Activated T-helper 17 cell treated with anti-CD3 and anti-CD28 coated beads, Interleukin-2, amount 50 U/mL, for 72 hours (primary cell): ENCODE measurements at places on chromosomes 7 and 10.

DNA sequence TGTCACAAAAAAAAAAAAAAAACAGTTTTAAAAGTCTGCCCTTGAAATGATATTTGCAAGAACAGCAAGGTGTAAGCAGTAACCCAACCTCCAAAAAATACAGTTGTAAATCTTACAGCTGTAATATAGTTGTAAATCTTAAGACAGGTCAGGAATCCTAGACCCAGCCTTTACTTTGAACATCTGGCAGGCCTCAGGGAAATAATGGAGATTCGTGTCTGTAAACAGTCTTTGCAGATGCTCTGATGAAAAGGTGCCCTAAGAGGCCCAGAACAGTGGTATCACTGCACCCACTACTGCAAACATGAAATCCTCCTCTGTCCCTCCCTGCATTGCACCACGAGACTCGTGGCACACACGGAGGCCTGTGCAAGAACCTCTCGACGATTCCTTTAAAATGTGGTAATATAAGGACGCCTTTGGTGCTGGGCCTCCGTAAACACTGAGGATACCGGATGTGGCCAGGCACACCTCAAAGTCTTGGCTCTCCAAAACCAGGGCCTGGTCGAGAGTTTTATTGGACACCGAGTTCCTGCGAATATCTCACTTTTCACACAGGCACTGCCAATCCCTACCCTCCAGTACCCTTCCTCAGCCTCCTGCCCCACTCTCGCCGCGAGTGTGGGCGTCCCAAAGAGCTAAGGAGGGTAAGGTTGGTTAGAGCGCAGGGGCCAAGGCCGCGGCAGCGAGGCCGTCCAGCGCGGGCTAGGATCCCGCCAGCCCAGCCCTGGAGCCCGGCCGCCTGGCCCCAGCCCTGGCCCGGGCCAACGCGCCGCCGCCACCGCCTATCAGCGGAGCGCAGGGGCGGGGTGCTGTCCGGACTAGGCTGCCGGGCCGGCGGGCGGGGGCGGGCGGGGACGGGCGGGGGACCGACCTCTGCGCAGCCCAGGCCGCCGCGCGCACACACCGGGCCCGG, at the start of gene REEP3:
TSS of gene REEP3 (plus strand) at position 902 of the 916 bp plus-strand sequence. CDS start 145 bp downstream, outside the sequence.
- ATAC-seq, result peak; percentile 88

DNA sequence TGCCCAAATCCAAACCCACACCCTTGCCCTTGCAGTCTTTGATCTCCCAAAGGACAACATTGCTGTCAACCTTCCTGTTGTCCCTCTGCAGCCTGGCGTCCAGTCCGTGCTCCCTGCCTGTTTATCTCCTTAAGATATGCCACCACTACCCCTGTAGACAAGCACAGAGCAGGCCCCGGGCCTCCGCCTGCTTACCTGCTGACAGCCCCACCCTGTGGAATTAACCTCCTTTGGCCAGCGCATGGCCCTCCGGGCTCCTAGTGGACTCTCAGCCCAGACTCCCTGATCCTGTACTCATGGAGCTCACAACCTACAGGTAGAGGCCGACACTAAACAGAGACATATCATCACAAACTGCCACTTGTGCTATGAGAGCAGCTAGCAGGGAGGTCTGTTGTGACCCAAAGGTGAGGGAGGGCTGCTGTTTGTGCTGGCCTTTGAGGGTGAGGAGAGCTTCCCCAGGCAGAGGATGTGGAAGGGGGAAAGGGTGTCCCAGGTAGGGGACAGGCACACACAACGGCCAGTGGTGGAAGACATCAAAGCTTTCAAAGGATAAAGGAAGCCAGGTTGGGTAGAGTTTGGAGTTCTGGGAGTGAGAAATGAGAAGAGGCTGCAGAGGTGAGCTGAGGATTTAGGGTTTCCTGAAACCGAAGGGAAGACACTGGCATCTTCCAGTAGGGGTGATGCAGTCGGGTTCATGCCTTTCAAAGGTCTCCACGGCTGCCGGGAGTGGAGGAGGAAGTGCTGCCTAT, 174.5 kb upstream of the ZMIZ1 start:
- no peak for ATAC-seq

DNA sequence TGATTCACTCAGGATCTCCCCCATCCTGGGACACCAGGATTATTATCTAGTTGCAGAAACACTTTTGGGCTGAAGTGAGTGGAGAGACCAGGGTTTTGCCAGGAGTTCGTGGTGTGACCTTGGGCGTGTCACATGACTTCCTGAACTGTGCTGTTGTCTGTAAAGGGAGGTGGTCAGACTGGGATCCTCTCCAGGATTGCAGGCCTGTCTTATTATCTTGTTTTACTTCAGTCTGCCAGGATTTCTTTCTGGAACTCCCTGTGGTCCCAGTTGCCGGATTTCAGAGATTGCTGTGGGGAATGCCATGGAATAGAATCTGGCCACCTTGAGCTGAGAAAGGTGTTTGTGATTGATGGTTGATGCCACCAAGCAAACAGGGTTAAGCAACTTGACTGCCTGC, 35.8 kb downstream of the CRCP start:
- ATAC-seq, result no peak

DNA sequence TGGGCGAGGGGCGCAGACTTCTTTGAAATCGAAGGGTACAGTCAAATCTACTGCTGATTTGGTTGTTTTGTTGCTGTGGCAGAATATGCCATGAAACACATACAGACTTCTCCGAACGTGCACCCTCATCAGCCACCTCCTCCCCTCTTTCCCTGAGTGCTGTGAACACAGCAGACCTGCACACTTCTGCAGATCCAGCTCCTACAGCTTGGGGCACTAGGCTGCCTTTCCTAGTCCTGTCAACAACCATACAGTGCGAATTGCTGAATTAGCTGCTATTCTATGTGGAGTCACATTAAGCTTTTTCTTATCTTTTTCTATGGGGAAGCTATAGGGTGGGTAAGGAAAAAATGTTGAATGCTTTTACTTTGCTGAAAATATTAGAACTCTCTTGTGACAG, 57.5 kb downstream of the COL17A1 start:
- peak; percentile 86 for ATAC-seq

- ATAC-seq, result no peak
Observed at GRCh38 chr10:127048630-127049029, 143.4 kb downstream of the DOCK1 start.

DNA sequence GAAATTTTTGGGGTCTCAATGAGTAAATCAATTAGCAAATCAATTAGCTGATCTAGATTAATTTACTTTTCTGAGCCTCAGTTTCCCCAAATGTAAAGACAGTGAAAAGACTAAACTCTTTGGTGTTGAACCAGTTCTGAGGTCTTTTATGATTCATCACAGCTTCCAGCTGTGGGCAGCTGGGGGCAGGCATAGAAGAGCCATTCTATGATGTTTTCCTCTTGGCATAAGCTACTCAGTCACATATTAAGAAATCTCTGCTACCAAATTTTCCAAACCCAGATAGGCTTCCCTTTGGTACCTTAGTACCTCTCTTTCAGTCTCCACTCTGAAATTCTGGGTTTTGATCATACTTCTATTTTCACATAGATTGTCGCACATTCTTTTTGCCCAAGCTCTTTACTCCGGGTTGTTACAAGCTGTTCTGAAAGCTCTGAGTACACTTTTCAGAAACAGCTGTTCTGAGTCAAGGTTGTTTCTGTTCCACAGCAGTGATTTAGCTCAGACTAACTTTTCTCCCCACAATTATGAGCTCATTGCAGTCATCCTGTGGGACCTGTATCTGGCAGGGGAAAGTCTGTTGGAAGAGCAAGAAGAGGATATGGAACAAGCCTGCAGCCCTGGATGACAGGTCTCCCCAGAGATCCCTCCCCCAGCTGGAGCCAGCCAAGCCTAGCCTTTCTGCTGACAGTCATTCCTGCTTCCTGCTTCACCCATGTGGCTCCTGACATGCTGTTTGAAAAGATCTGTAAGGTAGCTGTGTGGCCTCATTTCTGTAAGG, 599.6 kb upstream of the GHITM start:
- ATAC-seq, result peak; percentile 40

DNA sequence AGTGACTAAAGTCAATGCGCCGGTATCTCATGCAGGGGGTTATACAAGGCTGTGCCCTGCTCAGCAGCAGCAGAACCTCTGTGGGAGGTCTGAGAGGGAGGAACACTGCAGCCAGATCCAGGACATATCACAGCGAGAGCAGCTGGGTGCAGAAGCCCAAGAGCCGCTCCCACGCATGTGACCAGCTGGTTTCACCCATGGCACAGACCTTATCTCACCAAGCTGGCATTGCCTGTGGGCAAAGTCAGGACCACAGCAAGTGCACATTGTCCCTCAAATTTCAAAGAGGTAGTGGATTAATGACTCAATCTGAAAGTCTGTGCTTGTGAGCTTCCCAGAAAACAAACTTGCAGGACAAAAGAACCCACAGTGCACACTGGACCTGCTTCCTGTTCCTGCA, 31.6 kb upstream of the AKR1C1 start:
- ATAC-seq, result no peak

GRCh38 chr10:71912431-71912830, 51.8 kb upstream of the CHST3 start:
- ATAC-seq, result no peak

DNA sequence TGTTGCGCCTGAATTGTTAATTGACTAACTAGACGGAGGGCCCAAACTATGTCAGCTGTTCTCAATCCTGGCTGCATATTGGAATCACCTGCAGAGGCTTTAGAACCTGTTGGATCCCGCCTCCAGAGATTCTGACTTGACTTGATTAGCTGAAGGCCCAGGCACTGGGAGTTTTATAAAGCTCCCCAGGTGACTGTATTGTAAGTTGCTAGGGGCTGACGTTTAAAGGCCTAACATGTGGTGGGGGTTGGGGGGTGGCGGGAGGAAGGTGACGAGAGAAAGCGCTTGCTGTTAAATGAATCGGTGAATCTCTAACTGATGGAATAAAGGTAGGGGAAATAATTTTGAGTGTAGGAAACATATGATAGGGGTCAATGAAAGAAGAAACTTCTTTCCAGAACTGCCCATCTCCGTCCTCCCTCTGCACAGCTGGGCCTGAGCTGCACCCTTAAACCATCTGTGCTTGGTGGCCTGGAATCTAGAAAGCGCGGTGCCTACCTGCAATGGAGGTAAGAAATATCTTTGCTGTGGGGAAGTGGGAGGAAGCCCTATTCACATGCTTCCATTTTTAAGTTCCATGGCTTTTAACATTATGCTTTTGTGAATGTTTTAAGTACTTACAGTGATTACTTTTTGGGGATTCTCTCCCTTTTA, 225.0 kb upstream of the FAM3C start:
- ATAC-seq, result no peak

GRCh38 chr10:6579904-6580278, at the start of gene PRKCQ:
PRKCQ (minus strand) TSS chr10:6580276; CDS start chr10:6515135, 65,141 bp downstream.
- ATAC-seq, result peak; percentile 21

GRCh38 chr7:13327669-13328068, 640.2 kb downstream of the ARL4A start:
- no peak for ATAC-seq

DNA sequence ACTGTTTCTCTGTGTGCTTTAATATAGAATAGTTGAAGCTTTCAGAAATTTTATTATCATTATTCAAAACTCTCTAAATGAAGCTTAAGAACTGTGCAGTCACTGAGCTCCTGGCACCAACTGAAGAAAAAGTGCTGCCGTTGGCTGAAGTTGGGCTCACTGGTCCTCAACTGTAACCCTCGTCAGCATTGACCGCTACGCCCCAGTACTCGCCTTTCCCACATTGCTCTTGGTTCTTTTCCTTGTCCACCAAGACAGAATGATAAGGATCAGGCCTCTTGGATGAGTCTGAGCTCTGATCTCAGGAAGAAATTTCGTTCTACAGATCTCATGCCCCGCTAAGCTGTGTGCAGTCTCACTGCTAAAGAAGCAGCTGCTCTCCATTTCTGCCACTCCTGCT, 7.9 kb upstream of the TAF3 start:
- ATAC-seq, result no peak

DNA sequence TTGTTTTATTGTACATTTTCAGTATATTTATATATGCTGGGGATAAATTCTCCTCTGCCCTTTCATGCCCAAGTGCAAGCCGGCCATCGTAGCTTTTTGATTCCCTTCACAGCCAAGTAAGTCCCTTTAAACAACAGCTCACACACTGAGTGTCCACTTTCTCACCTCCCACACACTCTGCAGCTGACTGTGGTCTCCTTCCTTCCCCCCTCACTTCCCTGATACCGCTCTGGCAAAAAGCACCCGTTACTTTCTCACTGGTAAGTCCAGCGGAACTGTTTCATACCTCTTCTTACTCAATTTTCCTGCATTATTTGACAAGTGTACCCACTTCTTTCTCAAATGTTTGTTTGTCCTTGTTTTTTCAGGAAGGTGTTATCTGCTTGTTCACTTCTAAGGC, 35.2 kb downstream of the MGAM start:
- no peak for ATAC-seq

DNA sequence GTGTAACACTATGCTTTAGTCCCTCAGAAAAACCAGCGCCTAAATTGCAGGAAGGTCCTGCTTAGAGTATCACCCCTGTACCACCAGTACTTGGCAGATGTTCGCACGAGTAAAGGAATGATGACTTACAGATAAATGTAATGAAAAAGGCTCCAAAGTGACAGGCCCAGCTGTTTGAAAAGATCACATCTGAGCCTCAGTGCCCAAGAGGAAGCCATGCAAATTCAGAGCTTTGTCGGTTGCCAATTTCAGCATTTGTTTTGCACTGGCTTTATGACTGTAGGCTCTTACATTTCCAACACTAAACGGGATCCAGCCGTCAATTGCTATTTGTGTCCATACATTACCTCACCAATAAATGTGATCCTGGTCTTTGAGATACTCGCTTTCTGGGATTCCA, 60.6 kb upstream of the GAD2 start:
- no peak for ATAC-seq

- ATAC-seq, result no peak
Observed at GRCh38 chr7:82805527-82805960, 357.1 kb downstream of the PCLO start.

DNA sequence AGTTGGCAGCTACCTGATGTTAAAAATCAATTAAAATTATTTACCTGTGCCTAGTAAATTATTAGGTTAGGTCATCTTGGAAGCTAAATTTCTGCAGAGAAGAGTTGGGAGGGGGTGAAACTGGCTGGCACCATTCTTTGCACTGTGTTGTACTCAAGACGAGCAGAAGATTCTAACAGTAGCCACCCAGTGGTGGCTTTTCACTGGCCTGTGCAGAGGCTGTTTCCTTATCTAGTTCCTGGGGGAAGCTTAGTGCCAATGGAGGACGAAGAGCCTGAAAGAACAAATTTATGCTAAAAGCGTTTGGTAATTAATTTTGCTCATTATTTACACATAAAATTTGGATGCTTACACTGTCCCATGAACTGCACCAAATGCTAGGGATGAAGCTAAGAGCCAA, 595.3 kb downstream of the XPNPEP1 start:
- no peak for ATAC-seq

DNA sequence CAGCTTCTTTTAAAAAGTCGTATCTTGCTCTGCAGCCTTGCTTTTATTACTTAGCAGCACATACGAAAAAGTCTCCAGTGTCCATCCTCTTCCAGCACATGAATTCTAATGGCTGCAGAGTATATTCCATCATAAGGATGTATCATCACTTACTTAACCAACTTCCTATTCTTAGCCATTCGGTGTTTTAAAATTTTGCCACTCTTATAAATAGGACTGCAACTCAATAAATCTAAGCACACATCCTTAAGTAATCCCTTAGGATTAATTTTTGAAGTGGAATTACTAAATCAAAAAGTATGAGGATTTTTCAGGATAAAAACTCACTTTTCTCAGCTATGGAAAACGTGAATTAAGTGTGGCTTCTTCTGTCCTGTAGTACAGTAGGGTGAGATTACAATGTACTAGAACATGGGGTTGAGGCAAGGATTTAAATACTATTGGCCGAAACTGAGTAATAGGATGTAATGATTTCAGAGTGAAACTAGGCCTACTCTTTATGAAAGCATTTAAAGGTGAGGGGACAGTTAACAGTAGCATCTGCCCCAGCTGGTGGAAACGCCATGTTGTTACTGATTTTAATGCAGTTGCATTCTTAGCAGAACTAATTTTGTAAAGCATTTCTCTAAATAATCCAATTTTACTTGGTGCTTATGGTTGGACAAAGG, 1035.5 kb downstream of the LRMDA start:
- ATAC-seq, result no peak
